Activated CD4-positive, CD25-positive, alpha-beta regulatory T cell (primary cell): ENCODE measurements at places on chromosomes 7 and 10.

DNA sequence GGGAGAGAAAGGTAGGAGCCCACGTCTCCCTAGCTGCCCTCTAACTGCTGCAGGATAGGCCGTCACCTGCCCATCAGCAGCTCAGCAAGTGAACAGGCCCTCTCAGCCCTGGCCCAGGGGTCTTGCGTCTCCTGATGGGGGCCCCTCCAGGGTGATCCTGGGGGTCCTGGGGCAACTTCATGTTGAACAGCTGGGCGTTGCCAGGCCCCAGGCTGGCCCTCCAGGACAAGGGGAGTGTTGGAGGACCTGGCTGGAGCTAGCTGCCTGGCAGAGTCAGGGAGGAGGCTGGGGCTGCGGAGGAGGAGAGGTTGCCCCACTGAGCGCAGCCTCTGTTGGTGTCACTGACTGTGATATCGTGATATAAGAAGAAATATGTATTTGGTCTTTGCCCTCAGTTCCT is 34.7 kb downstream of the SPOCK2 start:
- no peak for DNase-seq

- no peak for DNase-seq
Measured at GRCh38 chr10:104034401-104035193, 51.1 kb downstream of the COL17A1 start.

DNA sequence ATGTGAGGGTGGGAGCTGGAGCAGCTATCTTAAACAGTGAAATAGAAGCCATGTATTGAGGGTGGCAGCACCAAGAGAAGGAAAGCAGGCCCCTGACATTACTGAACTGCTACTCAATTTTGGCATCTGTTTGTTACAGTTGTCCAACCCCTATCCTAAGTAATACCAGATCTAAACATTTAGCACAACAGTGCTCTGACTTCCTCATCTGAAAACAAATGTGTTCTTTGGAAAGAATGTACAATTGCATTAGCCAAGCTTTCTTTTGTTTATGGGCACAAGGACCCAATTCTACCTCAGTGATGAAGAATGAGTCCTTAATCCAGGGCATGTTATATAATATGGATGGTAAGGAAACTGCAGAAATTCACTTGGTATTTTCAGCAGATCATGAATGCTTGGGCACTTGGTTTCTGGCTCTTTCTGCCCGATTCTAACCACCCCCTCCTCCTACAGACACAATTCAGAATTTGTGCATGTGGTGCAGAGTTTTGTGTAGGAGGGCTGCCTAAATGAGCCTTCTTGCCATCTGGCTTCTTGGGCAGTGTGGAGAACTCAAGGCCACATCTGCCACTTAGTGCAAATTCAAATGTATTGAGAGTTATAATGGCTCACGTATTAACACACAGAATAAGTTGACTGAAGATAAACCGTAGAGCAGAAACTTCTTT is 36.9 kb upstream of the KMT2E start:
- DNase-seq: no peak

- DNase-seq: no peak
Measured at GRCh38 chr7:83925860-83926259, 268.7 kb downstream of the SEMA3A start.

GRCh38 chr10:131418681-131419080 is 107.2 kb upstream of the TCERG1L start:
- DNase-seq: no peak

GRCh38 chr7:138036135-138036534 is 34.2 kb upstream of the CREB3L2 start:
- DNase-seq: no peak

DNA sequence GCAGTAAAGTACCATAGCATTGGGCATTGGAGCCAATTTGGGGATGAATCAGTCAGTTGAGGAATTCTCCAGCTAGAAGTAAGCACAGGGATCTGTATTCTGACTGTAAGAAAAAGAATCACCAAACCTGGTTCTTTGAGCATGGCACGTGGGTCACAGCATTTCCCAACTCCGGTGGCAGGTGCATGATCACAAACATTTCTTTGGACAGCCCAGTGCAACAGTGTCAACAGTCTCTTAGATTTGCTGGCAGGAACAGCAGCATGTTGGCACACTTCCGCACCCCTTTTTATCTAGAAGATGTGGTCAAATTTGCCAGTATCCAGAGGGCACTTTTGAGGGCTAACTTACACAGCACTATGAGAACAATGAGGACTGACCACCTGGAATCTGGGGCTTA is 437.5 kb upstream of the GHITM start:
- DNase-seq: no peak

DNA sequence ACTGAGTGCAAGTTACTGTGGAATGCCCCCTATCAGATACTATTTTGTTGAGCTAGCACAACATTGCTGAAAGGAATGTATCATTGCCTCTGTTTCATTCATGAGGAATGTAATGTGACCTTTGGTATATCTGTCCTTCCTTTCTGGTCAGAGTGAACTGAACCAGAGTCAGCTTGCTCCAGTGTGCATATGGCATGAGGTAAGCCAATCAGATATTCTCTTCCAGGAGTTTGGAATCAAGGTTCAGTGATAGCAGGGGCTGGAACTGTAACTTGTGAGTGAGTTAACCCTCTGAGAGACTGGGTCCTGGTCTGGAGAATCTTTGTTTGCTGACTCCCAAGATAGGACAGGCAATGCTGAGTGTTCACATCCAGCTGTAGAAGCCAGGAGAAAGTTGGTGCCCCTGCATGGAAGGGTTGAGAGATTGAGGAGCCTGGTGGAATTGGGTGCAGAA is 45.3 kb upstream of the OSBPL3 start:
- no peak for DNase-seq

DNA sequence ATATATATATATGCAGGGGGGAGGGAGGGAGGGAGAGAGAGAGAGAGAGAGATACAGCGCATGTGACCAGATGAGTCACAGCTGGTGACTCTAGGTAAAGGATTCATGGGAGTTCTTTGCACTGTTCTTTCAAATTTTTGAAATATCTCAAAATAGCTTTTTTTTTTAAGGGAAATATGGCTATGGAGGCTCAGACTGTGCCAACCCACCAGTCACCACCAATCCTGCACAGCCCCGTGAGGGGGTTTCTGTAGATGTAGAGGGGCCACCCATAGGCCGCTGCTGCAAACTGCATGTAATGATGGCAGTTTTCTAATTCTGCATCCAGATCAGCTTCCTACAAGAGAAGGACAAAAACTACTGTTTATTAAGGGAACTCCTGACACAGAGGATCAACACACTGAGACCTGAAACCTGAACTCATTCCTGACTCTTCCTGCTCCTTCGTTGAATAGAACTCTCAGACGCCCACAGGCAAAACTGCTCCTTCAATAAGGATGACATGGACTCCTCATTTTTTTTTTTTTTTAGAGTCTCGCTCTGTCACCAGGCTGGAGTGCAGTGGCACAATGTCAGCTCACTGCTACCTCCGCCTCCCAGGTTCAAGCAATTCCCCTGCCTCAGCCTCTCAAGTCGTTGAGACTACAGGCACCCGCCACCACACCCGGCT is 17.3 kb downstream of the DAGLB start:
- DNase-seq: no peak

GRCh38 chr7:142308918-142309317 is 51.1 kb upstream of the PRSS58 start:
- DNase-seq: no peak

- no peak for DNase-seq
Measured at GRCh38 chr10:21985541-21985940, 18.0 kb downstream of the DNAJC1 start.

GRCh38 chr7:95840953-95841950 is 68.9 kb downstream of the DYNC1I1 start:
- no peak for DNase-seq

DNA sequence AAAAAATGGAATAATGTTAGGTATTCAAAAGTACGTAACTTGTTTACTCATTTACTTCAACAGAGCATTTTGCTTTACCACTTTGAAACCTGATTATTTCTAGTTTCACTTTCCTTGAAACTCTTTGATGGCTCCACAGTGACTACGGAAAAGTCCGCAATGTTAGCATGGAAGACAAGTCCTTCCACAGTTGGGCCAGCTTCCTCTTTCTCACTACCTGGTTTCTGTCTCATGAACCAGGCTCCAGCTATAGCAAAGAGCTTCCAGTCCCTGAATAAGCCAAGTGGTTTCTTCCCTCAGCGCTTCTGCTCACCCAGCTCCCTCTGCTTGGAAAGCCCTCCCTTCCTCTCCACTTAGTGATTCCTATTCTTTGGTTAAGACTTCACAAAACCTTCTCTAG is 44.8 kb upstream of the SLC16A12 start:
- no peak for DNase-seq

- DNase-seq: no peak
Measured at GRCh38 chr10:18144928-18145327, 4.7 kb downstream of the CACNB2 start.

DNA sequence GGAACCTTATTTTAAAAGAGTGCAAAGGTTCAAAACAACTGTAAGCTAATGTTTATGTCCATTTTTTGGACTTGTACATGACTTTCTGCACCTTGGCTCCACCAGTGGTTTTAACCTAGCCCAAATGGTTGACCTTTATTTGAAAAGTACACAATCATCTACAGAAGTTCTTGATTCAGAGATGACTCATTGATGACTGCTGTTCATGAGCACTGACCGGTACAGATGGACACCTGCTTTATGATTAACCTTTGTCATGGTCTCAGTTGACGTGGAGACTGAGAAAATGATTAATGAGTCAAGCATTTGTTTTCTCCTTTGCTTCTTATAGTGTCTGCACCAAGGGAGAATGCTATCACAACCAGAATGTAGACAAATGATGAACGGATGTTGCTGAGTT is 55.7 kb upstream of the PTER start:
- DNase-seq: no peak

DNA sequence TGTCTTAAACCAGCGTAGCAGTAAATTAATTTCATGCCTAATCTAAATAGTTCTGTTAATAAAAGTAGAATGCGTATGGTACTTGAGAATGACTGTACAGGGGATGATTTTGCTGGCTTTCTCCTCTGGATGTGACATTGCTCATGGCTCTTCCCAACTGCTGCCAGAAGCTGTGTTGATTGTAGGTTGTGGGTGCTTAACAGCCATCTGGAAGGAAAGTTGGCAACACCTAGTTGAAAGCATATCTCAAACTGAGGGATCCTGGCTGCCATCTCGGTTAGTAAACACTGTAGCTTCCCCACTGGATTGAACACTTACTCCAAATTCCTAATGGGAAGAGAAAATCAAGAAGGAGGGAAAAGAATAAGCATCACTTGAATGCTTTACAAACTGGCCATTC is 130.9 kb downstream of the NXPH1 start:
- DNase-seq: no peak

DNA sequence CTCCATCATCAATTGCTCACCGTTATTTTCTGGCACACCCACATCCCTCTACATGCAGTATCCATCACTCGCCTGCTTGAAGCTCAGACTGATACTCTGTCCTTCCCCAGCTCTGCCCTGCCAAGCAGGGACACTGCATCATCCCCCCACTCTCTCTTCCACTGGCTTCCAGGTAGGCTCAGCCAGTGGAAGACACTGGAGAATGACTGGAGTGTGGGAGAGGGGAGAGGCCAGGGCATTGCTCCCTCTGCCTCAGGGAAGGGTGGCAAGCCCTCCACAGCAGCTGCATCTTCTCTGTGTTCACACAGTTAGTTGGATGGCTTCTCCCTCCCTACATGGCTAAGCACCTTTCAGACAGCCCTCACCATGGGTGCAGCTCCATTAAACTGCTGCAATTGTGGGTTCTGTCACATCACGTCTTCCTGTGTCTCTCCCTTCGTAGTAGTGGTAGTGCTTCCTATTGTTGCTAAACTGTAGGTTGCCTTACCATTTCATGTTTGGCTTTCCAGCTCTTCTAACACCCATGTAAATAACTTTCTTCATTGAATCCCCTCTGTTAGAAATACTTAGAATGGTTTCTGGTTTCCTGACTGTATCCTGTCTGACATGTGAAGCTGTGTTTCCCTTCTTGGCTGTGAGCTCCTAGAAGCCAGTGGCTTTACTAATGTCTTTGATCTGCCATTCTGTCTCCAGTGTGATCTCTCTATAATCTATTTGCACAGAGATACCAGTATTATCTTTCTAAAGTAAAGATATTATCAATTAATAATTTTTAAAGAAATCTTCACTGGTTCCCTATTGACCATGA is 483.7 kb upstream of the LRRN3 start:
- no peak for DNase-seq

- no peak for DNase-seq
Measured at GRCh38 chr7:138738114-138738513, 37.0 kb upstream of the SVOPL start.

GRCh38 chr10:112235141-112235540 is 48.1 kb upstream of the TECTB start:
- no peak for DNase-seq

- no peak for DNase-seq
Measured at GRCh38 chr10:130138479-130138866, 2.3 kb downstream of the GLRX3 start.

DNA sequence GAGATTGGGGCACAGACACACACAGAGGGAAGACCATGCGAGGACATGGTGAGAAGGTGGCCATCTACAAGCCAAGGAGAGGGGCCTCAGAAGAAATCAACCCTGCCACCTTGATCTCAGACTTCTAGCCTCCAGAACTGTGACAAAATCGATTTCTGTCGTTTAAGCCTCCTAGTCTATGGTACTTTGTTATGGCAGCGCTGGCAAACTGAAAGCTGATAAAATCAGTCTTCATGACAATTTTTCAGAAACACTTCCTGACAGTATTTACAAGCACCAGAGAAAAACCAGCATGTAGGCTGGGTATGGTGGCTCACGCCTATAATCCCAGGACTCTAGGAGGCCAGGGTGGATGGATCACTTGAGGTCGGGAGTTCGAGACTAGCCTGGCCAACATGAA is 4.2 kb downstream of the PARP12 start:
- no peak for DNase-seq

GRCh38 chr7:94350734-94351133 is 44.0 kb upstream of the COL1A2 start:
- DNase-seq: no peak

DNA sequence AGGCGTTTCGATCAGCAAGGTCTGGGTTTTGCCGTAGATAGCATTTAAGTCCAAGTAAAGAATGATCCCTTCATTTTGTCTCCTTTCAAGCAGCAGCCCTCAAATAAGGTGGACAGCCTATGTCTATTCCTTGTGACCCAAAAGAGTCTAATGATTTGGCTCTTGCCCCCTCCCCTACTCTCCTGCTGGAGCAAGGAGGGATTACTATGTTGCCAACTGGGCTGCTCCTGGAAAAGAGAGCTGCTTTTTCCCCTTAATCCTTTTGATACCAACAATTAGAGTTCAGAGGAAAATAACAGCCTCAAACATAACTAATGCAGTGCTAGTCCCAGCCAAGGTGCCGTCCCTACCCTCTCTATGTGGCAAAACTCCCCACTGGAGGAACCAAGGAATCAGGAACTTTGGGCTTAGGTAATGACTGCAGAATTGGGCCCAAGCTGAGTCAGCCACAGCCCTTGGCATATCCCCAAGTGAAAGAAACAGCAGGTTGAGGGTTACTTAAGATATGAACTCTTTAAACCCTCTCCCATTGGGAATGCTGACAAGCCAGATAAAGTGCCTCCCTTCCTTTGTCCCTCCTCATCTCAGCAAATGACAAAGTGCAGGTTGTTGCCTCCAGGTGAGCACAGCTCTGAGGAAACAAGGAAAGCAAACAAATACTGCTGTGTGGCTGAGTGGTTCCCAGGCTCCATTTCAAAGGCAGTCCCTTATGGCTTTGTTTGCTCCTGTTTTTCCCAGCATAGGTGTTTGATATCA is 643.7 kb downstream of the INHBA start:
- DNase-seq: no peak

GRCh38 chr10:50467209-50467608 is 156.5 kb downstream of the SGMS1 start:
- DNase-seq: no peak

- DNase-seq: no peak
Measured at GRCh38 chr10:30816820-30817171, 187.2 kb upstream of the LYZL2 start.

GRCh38 chr10:369684-370448 is 234.6 kb downstream of the ZMYND11 start:
- DNase-seq: no peak
